ENCODE measurements at places on chromosomes 1 and 21.

DNA sequence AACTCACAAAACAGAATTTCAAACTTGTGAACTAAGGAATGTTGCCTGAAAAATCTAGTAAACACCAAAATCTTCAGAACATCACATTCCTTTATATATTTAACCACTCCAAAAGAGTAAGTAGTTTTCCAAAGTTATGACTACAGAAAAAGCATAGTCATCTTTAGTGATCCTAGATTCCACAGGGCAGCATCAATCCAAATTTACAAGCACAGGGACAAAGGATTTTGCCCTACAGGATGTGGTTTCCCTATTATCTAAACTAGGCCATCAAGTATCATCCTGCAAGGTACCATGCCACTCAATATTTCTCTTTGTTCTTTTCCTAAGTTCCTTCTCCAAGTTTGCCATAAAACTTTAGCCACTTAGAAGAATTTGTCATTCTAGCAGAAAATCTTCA is 33.0 kb downstream of the COP1 start:
- no peak for DNase-seq

DNA sequence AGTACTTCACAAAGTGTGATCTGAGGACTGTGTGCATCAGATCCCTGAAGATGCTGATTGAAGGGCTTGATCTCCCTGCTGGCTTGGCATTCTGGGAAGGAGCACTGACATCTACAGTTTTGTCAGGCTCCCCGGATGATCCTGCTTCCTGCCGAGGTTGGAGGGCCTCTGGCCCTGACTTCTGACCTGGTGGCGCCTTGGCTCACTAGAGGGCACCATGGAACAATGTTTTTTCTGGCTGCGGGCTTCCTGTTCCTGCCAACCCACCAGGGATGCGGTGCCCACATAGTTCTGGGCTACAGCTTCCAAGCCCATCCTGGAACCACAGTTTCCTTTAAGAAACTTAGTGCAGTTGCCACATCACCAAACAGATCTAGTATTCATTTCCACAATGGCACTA is 38.8 kb upstream of the RASAL2 start:
- DNase-seq = peak; percentile 48

DNA sequence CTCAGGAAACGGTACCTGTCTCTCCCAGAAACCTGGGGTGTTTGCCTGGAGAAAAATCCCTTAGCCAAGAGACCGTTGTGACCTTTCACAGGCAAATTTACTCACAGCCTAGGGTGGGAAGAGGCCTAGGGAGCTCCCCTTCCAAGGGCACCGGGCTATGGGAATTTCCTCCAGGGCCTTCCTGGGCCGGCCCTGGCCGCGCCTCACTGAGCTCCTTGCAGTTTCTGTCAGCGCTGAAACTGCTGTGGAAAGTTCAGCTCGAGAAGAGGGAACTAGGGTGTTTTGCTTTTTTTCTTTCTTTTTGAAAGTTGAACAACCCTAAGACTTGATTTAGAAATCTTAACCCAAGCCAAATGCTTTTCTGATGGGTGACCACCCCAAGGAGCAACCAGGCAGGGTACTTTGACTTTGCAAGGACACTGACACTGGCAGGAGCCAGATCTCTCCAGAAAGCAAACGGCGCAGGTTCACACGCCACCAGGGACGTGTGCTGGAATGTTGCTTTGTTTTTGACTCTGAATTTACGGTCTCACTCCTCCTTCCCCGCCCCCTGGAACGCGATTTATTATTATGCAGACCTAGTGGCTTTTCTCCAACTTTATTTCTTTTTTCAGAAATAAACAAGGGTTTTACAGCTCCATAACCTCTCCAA is 229.6 kb upstream of the JUN start:
- DNase-seq = peak; percentile 57

DNA sequence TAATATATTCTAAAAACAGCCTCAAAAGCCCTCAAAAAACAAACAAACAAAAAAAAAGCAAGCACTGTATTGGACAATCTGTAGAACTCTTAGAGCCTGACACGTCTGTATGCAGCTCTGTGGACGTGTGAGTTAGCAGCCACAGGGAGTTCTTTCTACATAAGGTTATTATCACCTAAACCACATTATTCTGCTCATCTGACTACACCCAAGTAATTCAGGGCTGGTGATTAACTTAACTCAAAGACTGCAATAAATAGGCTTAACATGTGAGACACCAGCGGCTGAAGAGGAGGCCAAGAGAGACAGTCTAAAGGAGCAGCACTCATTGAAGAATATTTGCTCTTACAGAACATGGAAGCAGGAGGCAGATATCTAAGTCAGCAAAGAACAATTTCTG is 316.0 kb downstream of the VAV3 start:
- no peak for DNase-seq

DNA sequence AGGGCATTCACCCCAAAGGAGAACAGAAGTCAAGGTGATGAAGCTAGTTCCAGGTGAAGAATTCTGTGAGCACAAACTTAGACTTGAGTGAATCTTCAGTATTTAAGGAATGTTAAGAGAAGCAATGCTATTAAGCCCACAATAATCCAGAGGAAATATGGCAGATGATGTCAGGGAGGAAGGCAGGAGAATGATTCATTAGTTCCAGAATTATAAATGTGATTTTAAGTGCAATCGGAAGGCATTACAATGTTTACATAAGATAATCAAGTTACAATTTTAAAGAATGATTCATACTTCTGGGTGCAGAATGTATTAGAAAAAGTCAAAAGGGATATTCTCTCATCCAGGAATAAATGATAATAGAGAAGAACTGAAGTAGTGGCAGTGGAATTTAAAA is 545.2 kb upstream of the BRINP3 start:
- peak; percentile 33 for DNase-seq

- DNase-seq = no peak
Measured at GRCh38 chr1:116326486-116326885, 46.6 kb upstream of the ATP1A1 start.

All from amniotic epithelial cell (primary cell).